ENCODE measurements at places on chromosomes 2 and 18.

DNA sequence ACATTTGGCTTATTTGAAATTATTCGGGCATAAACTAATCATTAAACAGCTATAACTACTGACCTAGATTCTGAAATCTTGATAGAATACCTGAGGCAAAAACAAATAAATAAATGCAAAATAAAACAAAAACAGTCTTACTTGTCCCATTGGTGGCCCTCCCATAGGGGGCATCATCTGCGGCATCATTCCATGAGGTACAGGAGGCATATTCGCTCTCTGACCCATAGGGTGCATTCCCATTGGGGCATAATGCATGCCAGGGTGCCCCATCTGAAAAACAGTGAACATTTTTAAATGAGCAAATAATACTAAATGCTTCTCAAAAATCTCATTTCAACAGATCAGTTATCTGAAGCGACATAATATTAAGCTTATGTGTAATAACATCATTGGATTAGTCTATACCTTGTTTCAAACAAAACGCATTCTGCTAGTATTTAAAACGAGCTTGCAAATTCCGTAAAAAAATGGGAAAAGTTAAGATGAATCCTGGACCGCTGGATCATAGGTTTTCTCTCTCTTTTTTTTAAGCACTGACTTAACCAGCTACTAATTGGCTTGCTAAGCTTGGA lies 1.3 kb downstream of the PRPF40A start:
- no peak for DNase-seq

DNA sequence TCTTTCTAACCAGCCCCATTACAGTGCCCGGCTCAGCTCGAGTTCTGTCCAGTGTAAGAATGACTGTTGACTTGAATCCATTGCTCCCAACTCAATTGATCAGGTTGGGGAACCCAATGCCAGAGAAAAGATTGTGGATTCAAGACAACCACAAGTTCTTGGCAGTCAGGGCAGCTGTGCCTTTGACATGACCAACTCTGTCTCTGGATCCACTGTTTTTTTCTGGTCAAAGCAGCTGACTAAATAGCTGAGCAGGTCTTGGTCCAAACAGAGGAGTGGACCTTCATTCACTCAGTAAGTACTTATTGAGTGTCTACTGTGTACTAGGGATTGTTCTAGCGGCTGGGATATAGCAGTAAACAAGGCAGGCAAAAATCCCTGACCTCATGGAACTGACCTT lies 6.3 kb upstream of the ATOH8 start:
- DNase-seq: no peak

GRCh38 chr2:20580690-20581437 lies 70.0 kb downstream of the HS1BP3 start:
- DNase-seq: no peak

DNA sequence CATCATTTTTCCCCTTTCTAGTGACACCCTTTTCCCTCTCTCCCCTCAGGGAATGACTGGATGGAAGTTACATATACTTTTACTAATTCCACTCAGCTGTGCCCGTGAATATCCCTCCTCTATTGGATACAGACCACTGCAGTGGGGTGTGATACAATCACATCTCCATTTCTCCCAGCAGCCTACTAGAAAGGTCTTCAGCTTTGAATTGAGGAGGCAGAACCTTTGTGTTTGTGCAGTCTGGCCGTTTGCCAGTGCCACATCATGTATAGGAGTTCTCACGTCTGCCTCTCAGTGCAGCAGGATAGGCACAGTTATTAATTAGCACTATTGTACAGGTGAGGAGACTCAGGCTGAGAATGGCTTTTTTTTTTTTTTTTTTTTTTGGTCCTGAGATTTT lies 16.4 kb downstream of the TNFRSF11A start:
- DNase-seq: no peak

GRCh38 chr2:168997118-168997521 lies 34.0 kb downstream of the ABCB11 start:
- no peak for DNase-seq

GRCh38 chr2:226446406-226447001 lies 353.1 kb downstream of the IRS1 start:
- DNase-seq: no peak

- no peak for DNase-seq
Observed at GRCh38 chr2:34529965-34530364, 930.9 kb upstream of the FAM98A start.

DNA sequence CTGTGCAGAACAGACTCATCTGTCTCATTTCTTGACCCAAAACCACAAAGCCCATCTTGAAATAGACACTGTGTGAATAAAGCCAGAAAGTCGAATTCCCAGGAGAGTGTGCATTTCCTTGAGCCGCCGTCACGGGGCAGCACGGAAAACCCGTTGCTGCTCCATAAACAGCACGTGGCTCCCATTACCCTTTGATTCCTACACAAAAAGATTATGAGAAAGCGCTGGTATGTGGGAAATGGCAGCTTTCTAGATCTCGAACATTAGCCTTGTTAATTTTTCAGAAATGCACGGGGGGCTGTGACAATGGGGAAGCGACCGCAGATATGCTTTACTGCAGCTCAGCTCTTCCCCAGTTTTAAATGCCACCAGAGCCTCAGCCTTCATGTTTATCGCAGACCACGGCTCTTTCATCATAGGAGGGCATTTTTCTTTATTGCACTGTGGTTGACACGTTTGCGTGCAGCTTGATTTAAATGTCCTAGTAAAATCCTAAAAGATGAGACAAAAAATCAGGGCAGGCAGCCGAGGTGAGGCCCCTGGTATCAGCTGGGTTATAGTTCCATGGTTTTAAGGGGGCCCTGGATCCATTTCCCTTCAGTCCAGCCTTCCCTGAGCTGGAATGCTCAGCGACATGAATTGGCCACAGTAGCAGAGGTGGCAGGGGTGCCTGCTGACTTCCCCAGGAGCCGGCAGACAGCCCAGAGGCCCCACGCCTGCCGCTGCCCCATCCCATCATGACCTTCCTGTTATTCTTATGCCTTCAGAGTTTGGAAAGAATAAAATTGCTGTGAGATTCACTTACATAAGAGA lies 249.3 kb downstream of the NDUFA10 start:
- no peak for DNase-seq

DNA sequence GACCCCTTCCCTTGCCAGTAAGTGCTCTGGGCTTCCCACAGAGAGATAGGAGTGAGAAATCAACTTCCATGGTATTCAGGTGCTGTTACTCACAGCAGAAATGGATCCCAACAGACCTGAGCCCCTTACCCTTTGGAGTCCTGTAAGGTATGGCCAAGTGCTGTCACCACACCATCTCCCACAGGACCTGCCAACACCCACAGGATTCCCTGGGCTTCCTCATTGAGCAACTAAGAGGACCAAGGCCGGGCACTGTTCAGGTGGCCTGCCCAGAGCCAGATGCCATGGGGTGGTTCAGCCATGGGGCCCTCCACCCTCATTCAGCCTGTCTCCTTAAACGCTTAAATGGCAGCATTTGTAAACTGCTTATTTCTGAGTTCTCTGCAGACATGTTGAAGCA lies 166.2 kb downstream of the TRIM43 start:
- no peak for DNase-seq

DNA sequence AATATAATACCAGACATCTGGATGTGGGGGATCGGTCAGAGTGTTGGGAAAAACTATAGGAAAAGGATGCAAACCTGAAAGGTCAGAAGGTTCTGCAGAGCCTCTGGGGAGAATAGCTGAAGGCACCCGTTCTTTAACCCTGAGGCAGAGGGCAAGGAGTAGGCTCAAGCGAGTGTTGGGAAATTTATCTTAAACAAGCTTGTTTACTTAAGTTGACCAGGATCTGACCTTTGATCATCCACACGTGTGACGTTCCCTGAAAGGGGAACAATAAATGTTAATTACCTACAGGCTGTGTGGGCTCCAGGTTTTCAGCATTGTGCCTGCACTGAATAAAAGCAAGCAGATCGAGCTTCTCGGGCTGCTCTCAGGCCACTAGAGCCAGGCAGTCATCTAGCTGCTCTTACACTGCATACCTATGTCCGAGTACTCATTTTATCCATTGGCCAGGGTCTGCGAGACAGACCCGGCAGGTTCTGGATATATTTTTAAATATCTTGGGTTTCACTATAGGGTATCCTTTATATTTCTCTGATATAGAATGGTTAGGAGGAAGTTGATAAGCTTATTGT lies 400.6 kb upstream of the CHST9 start:
- DNase-seq: no peak

GRCh38 chr2:153163055-153163454 lies 315.5 kb downstream of the RPRM start:
- DNase-seq: no peak

DNA sequence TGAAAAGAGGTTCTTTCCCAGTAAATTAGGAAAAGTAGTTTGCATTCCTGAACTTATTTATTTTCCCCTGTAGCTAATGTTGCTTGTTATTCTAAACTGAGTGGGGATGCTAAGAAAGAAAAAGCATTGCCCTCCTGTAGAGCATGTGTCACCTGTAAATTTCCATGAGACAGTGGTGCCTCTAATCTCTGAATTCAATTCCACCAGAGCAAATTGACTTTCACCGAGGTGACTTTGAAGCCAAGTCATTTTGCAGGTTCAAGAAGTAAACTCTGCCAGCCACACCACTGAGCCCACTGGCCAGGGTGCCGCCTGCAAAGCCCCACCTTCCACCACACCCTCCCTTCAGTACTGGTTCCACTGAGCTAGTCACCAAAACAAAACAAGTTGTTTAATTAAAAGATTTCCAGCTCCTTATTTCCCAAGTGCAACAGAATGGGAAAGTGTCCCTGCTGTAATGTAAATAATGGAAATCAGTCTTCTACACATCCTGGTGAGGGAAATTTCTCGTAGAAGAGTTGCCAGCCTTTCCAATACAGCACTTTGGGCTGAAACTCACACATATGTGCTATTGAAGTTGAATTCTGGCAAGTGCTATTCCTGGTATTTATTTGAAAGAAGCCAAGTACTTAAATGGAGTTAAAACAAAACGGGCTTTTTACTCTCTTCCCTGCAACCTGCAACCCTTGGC lies 254.8 kb downstream of the RNF152 start:
- DNase-seq: no peak

GRCh38 chr2:9424447-9425164 lies 1.2 kb downstream of the CPSF3 start:
- DNase-seq: no peak

- no peak for DNase-seq
Observed at GRCh38 chr2:158315803-158316414, 140.6 kb downstream of the CCDC148 start.

DNA sequence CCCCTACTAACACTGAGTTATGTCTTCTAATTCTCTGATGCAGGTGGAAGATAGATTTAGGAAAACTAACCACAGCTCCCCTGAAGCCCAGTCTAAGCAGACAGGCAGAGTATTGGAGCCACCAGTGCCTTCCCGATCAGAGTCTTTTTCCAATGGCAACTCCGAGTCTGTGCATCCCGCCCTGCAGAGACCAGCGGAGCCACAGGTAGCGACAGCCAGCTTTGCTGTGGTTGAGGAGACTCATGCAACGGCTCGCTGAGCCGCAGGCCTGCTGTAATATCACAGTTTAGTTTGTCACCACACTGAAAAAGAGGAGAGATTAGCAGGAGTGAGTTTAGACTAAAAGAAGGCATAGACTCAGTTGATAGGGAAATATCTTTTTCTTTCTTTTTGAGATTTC lies 131.0 kb upstream of the IL1R2 start:
- DNase-seq: no peak

DNA sequence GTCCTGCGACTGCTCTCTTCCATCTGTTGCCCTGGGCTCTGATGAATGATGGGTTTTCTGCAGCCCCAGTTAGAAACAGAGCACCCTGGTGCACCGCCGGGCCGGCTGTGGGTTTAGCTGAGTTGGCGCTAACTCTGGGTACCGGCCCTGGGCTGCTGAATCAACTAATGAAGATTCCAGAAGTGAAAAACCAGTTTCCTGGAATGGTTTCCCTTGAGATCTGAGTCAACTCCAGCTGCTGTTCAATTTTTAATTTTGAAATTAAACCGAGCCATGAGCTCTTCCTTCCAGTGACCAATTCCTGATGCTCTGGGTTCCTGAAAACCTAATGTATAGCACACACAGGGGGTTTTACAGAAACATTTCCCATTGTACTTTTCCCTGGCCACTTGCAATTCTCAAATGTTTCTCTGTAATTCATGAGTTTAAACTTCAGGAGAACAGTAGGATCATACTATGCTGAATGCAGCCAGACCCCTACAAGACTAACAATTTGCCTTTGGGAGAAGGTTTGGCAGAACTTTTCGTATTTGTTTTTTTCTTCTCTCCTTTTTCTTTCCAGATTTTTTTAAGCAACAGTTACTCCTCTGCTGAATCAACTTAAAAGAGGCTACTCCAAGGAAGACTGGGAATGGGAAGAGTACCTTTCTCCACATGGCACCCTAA lies 5.5 kb downstream of the COL6A3 start:
- DNase-seq: no peak

DNA sequence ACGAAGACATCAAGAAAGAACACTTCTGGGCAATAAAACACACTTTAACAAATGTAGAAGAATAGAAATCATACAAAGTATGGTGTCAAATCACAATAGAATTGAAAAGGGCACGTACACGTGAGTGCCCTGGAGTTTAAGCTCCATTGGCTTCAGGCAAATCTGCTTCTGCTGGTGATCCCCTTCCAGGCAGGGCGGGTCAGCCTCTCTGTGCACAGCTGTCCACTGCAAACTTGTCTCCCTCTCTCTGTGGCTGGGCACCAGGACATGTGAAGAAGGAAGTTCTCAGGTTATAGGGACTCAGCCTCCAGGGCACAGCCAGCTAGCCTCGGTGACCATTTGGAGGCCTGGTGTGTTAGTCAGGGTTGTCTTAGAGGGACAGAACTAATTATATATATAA lies 66.0 kb downstream of the ST3GAL5 start:
- no peak for DNase-seq

DNA sequence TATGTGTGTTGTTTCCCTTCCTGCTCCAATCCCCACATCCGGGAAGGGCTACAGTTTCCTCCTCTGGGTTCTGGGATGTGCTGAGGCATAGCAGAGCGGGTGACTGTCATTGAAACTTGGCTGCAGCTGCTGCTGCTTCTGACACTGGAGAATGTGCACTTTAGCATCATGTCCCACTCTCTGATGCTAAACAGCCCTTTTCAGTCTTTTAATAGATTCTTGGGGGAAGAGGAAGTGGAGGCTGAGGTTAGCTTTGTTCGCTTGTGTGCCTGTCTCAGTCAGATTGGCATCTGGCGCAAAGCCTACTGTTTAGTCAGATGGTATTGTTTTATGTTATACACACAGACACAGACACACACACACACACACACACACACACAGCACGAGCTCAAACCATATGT lies 136.5 kb upstream of the RND3 start:
- DNase-seq: no peak

DNA sequence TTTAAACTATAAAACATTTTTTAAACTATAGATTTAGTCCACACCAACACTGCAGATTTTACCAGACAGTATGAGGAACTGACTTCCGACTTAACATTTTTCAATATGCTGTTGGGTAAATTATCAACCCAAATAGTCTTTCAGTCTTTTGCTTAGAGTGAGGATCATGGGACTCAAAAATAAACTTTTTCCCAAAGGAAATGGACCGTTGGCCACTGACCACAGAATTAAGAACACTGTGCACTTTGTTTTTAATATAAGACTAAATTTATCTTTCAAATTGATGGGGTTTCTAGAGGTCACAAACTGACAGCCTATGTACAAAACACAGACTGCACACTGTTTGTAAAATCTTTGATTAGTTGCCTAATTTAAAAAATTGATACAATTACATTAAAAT lies 44.9 kb downstream of the FIGN start:
- DNase-seq: no peak

- no peak for DNase-seq
Observed at GRCh38 chr2:240247241-240247867, 106.9 kb upstream of the OTOS start.
